ENCODE measurements at places on chromosomes 13 and 19.

- DNase-seq: no peak
Measured at GRCh38 chr19:42201489-42202289, 15.8 kb downstream of the DEDD2 start.

- no peak for DNase-seq
Measured at GRCh38 chr13:37666036-37666435, 67.5 kb upstream of the POSTN start.

- no peak for DNase-seq
Measured at GRCh38 chr13:113115363-113116205, 7.0 kb upstream of the F10 start.

DNA sequence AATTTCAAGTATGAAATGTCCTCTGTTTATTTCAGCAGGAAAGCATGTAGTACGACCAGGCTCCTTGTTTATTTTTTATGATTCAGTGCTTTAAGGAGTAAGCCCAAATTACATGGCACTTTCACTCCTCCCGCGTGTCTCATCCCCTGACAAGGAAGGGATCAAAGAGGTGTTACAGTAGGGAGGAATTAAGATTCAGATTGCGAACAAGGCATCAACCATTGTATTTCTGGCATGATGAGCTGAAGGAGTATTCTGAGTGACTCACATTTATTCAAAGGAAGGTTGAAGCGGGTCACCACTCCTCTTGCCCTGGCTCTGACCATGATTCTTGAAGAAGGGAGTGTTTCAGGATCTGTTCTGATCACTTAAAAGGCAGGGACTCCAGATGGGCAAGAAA lies 46.1 kb upstream of the CNMD start:
- no peak for DNase-seq

DNA sequence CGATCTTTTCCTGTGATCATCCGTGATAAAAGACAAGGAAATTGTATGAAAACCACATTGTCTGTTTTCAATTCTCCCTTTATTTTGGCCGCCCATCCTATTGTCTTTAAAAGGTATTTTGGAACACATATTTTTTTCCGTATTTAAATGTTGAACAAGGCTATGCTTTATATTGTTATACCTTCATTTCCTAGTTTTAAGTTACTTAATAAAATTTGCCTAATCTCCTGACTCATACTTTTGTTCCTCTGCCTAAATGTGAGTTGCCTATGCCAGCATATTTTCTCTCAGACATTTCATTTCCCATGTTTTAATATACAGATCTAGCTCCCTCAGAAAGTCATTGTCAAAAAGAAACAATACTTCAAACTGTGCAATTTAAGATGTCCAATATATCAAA lies 104.2 kb downstream of the SLITRK6 start:
- DNase-seq: no peak

DNA sequence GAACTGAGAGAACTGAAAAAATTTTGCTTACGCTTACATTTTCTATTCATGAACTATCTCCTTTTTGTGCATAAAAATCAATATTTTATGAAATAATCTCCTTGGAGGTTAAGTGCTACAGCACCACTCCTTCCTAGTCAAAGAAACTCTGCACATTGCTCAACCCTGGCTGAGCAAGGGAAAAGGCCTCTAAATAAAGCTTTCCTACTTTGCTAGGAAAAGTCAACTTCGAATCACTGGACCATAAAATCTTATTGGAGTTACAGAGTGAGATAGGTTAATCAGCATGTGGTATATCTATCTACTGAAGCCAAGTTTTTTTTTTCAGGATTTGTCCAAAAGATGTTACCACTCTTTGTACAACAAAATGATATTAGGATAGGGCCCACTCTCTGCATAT lies 57.5 kb upstream of the HMGB1 start:
- DNase-seq: no peak

- DNase-seq: no peak
Measured at GRCh38 chr13:52665325-52665724, 12.7 kb downstream of the SUGT1 start.

DNA sequence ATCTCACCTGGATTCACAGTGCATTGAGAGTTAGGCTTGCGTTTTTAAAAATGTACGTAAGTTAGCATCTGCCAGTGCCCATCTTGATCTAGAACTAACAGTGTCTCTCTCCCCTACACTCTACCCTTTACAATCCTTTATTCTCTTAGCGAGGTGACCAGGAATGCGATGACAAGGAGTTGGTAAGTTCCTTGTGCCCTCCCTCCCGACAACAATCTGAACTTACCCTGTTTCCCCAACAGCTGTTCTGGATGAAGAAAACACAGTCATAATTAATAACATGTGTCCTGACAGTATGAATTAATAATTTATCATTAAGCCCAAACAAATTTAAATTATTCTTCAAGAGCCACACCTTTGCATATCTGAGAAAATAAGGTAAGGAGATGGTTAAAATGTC lies 6.3 kb downstream of the TSHZ3 start:
- DNase-seq: no peak

DNA sequence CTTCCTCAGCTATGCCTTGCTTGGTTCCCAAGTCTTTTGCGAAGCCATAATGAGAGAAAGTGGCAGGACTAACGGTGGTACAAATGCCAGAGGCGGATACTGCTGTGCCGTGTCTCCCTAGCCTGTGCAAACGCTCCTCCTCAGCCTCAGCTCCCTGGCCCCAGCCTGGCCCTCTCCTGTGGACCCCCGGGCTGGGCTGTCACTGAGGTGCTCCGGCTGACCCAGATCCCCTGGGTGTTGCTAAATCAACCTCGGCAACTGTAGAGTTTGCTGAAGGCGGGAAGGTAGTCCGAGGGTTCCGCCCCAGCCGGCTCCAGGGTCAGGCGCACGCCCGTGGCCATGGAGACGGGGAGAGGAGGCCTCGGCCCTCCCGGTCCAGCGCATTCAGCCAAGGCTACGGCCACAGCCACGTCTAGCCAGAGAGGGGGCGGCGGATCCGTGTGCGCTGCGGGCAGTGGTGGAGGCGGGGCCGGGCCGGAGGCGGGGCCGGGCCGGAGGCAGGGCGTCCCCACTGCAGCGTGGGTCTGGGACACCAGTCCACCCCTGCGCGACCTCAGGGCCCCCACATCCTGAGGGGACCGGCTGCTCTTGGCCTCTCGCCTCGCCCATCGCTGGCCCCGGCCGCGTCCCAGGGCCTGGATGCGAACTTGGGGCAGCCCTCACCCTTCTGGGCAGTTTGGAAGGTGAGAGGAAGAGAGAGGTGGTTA lies 16.4 kb upstream of the ZNF492 start:
- no peak for DNase-seq

DNA sequence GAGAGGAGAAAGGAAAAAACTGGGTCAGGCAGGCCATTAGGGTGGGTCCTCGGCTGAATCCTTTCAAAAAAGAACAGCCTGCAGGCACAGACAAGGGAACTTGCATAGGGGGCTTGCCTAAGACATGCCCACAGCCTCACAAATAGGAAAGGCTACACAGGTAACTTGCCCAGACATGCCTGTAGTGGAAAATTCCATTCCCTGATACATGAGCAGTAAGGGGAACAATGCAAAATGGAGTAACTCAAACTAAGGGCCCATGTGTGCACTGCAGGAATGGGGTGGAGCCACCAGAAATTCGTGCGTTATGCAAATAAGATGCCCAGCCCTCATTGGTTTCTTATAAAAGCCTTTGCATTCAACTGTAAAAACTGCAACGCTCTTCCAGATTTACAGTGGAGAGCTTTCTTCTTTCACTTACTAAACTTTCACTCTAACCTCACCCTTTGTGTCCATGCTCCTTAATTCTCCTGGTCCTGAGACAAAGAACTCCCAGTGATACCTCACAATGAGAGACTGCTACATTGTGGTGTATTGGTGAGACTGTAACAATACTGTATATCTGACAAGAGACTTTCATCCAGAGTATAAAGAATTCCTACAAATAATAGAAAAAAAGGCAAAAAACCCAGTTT lies 59.5 kb upstream of the SLITRK1 start:
- DNase-seq: no peak

DNA sequence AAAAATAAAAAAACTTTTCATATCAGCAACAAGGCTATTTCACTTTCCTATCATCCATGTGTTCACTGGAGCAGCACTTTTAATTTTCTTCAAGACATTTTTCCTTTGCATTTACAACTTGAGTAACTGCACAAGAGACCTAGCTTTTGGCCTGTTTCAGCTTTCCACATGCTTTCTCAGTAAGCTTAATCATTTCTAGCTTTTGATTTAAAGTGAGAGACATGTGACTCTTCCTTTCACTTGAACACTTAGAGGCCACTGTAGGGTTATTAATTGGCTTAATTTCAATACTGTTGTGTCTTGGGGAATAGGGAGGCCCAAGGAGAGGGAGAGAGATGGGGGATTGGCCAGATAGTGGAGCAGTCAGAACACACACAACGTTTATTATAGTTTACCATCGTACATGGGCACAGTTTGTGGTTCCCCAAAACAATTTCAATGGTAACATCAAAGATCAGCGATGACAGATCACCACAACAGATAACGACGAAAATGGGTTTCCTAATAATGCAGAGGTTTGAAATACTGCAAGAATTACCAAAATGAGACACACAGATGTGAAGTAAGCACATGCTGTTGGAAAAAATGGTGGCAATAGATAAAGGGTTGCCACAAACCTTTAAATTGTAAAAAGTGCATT lies 117.6 kb downstream of the GGACT start:
- DNase-seq: no peak

DNA sequence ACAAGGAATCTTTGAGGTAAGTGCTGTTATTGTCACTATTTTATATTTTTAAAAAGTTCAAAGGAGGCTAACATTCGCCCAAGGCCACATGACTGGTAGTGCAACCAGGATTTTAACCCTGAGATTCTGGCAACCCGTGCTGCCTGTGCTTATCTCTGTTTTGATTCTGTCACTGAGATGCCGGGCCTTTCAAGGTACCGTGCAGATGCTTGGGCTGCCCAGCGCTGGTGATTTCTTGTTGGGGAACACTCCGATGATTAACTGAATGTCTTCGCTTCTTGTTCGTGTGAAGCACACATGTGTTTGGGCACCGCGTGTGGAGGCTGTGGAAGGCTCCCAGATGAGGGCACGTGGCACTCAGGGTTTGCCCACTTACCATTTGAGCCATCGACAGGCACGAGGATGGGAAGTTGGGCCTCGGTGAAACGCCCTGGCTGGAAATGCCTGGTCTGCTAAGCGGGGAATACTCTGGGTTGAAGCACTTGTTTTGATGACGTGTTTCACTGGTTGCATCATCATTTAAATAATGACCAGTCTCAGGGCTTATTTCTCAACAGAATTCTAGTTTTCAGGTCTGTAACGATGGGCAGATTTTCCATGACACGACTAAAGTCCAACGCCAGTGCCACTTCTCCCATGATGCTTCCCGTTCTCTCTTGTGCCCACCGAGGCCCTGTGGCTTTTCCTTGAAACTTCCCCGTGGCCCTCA lies 392.7 kb downstream of the FGF9 start:
- DNase-seq: no peak

GRCh38 chr19:38812009-38812840 lies 520 bp downstream of the LGALS4 start:
- DNase-seq: no peak

DNA sequence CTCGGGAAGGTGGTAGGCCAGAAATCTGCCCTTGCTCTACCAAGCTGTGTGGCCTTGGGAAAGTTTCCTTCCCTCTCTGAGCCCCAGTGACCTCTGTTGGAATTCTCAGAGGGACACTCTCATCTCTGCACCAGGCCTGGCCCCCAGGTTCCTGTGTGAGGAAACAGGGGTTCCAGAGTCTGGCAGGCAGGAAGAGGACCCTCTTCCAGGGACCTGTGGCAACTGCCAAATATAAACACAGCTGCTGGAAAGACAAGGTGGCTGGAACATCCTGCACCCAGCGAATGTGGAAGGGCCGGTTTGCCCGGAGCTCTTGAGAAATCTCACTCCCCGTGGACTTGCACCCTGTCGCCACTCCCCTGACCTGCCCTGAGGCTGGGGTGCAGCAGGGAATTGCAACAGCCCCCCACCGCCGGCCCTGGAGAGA lies 52.8 kb downstream of the GADD45B start:
- no peak for DNase-seq

DNA sequence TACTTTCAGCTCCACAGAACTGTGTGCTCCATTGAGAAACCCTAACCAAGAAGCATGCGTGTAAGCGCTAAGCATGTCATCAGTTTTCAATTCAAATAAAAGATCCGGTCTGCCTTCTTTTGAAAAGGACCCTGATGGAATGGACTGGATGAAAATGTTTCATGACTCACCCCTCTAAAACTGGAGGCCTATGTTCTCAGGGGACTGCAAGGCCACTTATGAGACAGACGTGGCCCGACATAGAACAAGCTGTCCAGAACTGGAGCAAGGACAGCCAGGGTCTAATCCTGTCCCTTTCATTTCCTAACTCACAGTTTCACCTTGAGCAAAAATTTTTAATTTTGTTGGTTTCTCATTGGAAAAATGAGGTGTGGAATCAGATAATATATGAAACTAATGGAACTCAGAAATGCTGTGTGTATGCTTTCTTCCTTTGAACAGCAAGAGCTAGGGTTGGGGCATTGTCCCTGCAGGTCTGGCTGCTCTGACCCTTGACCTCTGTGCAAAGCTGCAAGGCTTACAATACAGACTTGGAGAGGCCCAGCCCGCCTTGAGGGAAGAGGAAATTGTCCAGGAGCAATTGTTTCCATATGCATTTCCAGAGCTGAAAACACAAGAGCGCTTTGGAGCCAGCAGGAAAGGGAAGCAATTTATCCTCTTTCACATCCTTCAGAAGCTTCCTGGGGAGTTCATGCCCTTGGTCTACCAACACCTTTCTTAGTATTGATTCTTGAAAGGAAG lies 553.4 kb upstream of the KLF12 start:
- no peak for DNase-seq

DNA sequence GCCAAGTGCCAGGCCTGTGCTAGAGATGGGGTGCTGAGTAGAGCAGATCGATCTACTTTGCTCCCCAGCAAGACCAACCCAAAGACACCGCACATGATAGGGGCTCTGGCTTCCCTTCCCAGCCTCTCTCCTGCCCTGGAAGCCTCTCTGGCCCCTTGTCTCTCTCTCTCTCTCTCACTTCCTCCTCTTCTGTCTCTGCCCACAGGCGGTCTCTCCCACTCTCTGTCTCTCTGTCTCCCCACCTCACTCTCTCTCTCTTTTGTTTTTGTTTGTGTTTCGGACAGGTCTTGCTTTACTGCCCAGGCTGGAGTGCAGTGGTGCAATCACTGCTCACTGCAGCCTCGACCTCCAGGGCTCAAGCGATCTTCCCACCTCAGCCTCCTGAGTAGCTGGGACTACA lies 1.3 kb downstream of the SELENOV start:
- no peak for DNase-seq

DNA sequence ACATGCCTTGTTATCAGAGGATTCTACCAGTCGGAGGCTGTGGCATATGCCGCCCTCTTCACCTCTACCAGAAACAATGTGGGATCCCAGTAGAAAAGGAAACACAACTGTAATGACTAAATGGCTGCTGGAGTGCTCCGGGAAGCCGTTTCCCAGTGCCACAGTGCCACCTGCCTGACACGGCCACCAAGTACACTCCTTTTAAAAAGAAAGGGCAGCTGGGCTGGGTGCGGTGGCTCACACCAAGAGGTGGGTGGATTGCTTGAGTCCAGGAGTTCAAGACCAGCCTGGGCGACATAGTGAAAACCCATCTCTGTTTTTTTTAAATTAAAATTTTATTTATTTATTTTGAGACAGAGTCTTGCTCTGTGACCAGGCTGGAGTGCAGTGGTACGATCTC lies 67.3 kb downstream of the TRPM4 start:
- no peak for DNase-seq
